SK-N-SH treated with all-trans-retinoic acid at 6 μM for 48 hours (cell line): ENCODE measurements at places on chromosomes 12 and 14.

DNA sequence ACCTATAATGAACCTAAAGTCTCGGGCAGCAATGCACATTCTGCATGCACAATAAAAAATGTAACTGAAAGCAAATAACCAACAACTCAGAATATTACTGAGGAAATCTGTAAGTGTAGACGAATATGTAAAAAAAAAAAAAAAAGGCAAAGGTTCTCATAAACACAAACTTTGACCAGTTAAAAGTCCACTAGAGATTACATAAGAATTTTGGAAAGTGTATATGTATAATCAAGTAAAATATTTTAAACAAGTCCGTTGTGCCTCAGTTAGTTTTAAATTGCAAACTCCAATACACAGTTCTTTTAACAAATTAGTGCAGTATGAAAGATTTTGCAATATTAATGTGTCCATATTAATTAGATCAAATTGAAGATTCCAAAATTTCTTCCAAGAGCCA lies 35.3 kb upstream of the PAPOLA start:
- no peak for ATAC-seq

DNA sequence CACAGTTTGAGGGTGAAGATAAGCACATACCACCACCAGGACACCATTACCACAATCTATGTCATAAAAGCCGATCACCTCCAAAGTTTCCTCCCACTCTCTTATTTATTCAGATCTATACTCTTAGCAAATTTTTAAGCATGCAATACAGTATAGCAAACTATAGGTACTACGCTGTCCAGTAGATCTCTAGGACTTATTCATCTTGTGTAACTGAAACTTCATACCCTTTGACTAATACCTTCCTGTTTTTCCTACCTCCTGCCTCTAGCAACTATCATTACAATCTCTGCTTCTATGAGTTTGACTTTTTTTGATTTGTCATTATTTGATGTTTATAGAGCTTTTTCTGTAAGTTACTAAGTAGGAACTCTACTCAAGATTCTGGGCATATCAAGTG lies 84.5 kb upstream of the MANSC4 start:
- ATAC-seq, result no peak

DNA sequence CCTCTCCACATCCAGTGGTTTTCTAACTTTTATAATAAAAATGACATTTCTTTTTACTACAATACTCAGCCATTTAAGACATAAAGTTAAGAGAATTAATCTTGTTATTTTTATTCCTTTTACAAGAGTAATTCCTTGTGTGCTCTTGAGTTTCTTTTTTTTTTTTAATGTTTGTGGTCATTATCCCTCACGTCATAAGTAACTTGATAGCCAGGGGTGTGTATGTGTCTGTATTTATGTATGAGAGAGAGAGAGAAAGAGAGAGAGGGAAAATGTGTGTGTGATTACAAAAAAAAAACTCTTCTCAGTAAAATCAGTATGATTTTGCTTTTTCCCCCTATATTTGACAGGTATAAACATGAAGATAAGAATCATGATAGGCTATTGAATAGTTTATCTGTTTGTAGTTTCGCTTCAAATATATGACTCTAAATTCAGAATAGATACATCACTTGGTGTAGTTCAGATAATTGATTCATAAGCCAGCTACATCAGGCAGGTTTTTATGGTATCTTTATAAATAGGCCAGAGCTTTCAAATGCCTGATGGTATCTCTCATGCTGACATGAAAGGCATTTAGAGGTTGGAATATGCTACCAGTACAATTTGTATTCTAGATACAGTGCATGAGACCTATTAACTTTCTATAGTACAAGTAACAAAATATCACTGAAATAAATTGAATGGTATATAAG lies 34.9 kb downstream of the RERGL start:
- ATAC-seq, result no peak

DNA sequence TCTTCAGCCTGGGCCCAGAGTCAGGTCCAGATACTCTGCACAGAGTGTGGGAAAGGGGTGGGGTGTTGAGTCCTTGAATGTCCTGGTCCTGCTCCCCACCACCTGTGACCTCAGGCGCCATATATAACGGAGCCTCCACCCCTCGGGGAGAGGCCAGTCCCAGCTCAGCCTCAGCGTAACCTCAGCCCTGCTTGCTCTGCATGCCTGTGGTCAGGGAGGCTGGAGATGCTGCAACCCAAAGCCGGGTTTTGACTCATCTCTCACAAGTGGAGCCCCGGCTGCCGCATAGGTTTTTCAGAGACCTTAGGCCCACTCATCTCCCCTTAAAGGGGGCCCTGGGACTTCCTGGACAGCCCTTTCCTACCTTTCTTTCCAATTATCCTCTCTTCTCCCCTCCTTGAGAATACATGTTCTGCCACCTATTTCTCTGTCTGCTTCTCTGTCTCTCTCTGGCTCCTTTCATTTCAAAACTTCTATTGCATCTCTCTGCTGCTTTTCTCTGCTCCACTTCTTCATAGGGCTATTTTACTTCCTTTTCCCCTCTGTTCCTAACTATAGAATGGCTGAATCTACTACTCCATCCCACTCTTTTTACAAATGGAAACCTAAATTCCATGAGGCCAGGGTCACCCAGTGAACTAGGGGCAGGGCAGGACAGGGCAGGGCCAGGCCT lies 1.2 kb downstream of the ITGB7 start:
- ATAC-seq, result peak; percentile 94

DNA sequence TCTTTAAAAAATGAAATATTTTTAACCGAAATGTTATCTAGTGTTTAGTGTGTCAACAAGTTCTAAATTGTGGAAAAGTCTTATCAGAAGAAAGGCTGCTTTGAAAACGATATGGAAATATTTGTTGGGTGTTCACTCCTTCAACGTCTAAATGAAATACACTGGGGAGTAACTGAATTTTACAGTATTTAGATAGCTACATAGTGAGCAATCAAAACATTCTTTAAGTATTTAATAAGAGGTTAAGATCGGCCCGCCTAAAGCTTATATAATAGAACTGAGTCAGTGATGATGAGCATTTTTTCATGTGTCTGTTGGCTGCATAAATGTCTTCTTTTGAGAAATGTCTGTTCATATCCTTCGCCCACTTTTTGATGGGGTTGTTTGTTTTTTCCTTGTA lies 228.3 kb downstream of the RAD51B start:
- no peak for ATAC-seq

GRCh38 chr12:30970559-30971197 lies 44.1 kb downstream of the TSPAN11 start:
- ATAC-seq, result peak; percentile 12; the same call in 1 of the 3 replicates

- ATAC-seq, result peak; percentile 21
Measured at GRCh38 chr14:59964251-59965007, 44.5 kb downstream of the LRRC9 start.

DNA sequence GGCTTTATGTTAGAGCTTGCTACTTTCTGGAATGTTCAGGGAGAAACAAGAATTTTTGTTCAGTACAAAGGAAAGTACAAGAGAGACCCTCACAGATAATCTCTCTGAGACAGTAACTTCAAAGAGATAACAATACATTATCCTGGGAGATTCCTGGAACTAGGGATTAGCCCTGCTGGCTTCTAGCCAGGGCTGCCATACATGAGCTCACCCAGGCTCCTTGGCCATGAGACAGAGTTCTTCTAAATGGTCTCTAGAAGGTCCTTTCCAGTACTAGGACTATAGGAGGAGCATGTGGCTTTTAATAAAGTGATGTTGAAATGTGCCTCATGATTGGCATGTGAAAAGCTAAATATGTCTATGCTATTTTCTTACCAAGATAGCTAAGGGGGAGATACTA lies 342.5 kb downstream of the EMP1 start:
- no peak for ATAC-seq

DNA sequence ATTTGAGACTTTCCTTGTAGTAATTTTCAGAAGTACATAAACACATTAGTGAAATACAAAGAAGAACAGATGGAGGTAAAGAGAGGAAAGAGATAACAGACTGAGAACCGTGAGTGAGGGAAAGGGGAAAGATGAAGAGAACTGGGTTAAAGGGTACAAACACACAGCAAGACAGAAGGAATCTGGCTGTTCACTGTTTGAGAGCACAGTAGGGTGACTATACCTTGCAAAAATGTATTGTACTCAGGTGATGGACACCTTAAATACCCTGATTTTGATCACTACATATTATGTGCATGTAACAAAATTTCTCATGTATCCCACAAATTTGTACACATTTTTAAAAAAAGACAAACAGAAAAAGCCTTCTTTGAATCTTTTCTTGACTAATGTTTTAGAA lies 2.7 kb upstream of the TRHDE start:
- no peak for ATAC-seq

GRCh38 chr12:57276935-57277563 lies 26.1 kb upstream of the STAC3 start:
- ATAC-seq, result no peak

- no peak for ATAC-seq
Measured at GRCh38 chr14:94427016-94427613, 25.5 kb downstream of the SERPINA11 start.

DNA sequence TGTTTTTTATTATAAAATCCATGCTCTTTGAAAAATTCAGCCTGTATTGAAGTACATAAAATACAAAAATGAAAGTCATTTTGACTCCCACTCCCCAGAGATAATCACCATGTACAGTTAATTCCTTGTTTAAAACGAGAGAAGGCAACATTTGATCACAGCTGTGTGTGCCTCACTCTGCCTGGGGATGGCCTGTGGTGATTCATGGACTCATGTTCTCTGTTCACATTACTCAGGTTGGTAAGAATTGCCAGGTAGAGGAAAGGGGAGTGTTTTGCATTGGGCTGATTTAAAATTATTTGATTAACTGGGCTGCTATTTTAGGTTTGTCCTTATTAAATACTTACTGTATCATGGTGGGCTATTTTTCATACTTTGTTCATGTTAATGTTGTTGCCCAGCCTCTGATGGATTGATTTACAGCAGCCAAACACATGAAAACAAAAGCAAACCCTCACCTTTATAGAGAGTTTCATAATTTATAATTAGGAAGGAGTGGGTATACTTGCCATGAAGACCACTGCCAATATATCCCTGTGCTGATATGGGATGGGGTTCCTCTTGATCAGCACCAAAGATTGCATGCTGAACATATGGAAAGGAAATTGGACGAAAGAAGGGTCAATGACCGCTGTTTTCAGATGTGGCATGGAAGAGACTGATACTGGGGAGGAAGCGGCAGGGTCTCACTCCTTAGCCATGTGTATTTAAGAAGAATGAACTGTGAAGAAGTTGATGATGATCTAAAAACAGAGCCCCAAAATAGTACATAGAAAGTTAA lies 3.0 kb downstream of the ZBTB1 start:
- ATAC-seq, result no peak

DNA sequence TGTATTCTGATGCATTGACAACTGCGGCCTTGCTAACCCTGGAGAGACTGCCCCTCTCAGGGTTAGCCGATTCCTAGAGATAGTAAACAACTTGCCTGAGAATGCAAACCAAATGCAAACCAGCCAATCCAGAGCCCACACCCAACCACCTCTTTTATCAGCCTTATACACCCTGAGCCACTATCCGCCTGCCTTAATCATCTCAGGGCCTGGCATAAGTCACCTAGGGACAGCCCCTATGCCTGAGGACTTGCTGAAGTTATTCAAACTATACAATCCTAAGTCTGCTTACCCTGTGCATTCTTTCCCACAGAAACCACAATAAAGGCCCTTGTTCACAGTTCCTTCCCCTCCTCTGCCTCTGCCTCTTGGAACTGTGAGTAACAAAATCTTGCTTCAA lies 177.2 kb downstream of the KCNA5 start:
- ATAC-seq, result no peak

DNA sequence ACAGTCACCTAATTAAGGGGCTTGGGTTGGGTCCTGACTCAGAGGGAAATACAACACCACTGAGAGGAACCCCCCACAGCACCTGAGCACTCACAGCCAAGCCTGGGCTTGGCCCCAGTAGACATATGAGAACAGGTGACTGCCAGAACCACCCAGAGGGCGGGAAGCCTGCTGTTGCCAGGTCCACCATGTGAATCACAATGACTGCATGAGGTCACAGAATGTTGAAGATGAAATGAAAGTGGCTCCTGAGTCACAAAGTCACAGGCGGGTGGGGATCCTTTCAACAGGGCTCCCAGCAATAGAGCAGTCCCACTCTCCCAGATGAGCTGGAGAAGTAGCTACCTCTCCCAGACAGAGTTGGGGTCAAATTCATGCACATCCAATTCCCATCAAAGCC lies at the start of gene LRRC74A:
LRRC74A (plus strand) TSS at position 287 of the 400 bp plus-strand sequence. CDS start 290 bp downstream, outside the sequence.
- ATAC-seq, result no peak
